ENCODE measurements at places on chromosomes 12 and 14.

GRCh38 chr14:68796418-68797101 is 3.7 kb upstream of the ZFP36L1 start:
- DNase-seq, result no peak

GRCh38 chr12:10794222-10794621 is 8.2 kb downstream of the TAS2R7 start:
- DNase-seq, result no peak

GRCh38 chr12:25424211-25424731 is 128.8 kb downstream of the LMNTD1 start:
- DNase-seq, result no peak

DNA sequence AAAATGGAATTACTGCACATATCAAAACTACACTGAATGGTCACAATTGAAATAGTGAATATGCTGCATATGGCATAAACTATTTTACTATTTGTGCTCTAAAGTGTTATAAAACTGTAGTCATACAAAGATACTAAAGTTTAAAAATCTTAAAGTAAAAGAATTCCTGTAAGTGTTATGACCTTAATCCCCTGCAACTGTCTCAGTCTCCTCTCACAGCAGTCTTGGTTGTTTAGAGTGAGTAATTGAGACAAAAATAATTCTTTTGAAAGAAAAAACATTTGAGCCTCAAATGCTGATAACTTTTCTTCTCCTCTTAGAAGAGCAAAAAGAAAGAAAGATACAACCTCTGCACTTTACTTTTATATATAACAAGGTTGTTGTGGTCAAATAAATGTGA is 99.9 kb downstream of the SYT1 start:
- no peak for DNase-seq

- no peak for DNase-seq
These were observed 214.3 kb upstream of the NUDT4 start for GRCh38 chr12:93163260-93164036.

Measured in HTR-8/SVneo (cell line).